ENCODE measurements at places on chromosomes 7 and 10.

DNA sequence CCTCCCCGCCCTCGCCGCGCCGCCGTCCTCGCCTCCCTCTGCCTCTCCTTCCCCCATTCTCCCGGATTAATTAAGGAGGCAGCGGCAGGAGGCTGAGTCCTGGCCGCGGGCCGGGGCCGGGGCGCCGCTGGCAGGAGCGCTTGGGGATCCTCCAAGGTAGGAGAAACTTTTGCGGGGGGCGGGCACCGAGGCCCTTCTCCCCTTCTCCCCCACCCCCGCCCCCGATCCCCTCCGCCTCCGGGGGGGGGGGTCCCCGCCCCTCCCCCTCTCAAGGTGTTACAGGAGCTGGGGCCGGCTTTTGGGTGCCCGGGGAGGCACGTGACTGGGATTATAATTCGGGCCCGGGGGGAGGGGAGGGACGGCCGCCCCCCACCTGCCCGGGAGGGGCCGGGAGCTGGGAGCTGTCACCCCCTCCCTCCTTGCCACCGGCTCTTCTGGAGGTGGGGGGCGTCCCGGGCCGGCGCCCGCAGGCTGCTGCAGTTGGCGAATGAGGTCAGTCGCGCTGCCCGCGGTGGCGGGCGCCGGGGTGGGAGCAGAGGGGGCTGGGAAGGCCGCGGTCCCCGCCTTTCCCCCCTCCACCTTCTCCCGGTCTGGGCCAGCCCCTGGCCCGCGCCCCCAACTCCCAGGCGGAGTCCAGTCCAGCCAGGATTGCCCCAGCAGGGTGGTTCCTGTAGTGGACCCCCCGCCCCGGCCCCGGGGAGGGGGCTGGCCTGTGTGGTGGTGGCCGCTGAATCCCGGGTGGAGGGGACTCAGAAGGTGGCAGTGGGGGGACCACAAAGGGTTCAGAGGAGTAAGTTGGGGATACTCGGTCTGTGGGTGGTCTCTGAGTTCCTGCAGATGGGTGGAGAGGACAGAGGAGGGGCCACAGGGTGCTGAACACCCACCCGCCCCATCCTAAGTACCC, 567 bp downstream of the GTF2IRD1 start:
- no peak for DNase-seq

DNA sequence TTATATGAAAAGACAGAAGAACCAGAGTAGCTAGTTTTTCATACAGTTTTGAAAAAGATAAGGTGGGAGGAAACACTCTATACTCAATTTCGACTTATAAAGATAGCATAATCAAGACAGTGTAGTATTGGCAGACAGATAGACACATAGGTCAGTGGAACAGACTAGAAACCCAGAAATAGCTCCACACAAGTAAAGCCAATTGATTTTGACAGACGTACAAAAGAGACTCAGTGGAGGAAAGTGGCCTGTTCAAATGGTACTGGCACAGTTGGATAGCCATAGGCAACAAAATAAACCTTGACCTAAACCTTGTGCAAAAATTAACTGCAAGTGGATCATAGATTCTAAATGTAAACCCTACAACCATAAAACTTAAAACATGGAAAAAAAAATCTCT, 46.8 kb downstream of the MAPK8 start:
- no peak for DNase-seq

DNA sequence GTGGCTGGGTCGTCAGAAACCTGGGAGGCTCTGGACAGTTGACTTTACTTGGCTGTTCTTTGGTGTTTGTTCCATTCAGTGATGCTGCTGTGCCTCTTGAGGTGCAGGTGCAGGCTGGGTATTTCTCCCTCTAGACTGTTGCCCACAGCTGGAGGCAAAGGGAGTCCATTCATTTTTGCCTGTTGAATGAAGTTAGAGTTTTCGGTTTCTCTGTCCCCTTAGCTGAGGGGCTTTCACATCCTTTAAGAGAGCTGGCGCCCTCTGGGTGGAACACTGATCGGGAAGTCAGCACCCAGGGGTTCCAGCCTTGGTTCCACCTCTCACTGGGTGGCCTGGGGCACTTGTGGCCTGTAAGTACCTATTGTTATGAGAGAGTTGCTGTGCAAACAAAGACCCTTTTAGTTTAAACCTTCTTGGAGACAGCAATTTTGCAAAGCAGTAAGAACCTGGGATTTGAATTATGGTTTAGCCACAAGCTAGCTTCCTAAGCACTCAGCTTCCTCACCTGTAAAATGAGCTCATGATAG, 67.2 kb downstream of the GRK5 start:
- no peak for DNase-seq

DNA sequence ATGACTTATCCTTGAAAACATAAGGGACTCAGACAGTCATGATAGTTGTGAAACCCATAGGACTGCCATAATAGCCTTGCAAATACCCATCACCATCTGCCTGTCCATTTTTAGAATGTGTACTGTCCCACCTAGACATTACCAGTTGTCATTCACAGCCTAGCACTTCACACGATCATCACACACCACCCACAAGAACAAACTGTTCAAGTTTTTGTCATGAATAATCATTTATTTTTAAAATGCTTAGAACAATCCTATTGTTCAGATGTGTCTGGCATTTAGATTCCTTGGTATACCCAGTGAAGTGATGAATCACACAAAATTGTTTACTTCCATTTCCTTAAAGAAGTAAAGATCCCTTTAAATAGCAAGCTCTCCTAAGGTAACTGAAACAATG, 46.6 kb downstream of the CCDC3 start:
- DNase-seq = no peak

DNA sequence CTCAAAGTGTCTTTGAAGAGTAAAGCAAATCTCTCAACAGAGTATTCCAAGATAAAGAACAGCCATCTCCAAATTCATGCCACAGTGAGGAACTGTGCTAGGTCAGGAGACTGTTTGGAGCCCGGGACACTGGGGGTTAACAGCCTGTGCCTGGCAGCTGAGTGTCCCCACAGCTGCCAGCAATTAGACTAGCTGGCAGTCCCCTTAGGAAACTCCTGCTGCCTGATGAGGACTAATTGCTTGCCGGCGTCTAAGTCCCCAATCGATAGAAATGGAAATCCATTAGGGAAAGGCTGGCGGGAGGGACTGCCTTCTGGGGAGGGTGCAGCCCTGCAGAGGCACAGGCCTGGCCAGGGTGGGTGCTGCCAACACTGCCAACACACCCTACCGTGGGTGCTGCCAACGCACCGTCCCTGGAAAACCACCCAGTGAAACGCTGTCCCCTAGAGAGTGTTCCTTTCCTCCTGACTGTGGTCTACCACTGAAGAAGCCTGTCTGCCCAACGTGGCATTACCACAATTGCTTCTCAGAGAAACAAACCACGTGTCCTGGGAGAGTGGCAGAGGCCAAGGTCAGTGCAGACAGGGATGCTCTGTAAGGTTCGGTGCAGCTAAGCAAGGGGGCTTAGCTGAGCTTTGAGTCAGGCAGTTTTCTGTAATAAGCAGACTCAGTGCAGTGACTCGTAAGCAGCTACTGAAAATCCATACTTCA, 60.8 kb downstream of the XRCC2 start:
- no peak for DNase-seq

- no peak for DNase-seq
Observed at GRCh38 chr10:101388676-101389276, 34.8 kb downstream of the BTRC start.

Data from GOT3 (cell line).